ENCODE measurements at places on chromosomes 12 and 14. TPM values are rescaled to one million over a fixed set of nuclear protein-coding genes. Genes with fewer than 3 reads are reported as not detected.
A peak's percentile ranks its signal among the peaks of the same experiment; 100 is the strongest.

The ENDOU gene
- total RNA-seq: not detected

The PPP4R4 gene
- 3.3 TPM for total RNA-seq

The GALNT8 gene
- total RNA-seq: 1.8 TPM

The SLCO1B1 gene
- total RNA-seq: not detected

The SIX4 gene
- 0.96 TPM for total RNA-seq

The RERG gene
- total RNA-seq: not detected

The TAS2R31 gene
- 1.9 TPM for total RNA-seq

The TMEM119 gene
- total RNA-seq: 1.0 TPM

GRCh38 chr12:11958221-11959091, 112.3 kb upstream of the BCL2L14 start:
- peak; percentile 74 for DNase-seq

GRCh38 chr12:14264778-14265177, 100.7 kb upstream of the ATF7IP start:
- DNase-seq: no peak

DNA sequence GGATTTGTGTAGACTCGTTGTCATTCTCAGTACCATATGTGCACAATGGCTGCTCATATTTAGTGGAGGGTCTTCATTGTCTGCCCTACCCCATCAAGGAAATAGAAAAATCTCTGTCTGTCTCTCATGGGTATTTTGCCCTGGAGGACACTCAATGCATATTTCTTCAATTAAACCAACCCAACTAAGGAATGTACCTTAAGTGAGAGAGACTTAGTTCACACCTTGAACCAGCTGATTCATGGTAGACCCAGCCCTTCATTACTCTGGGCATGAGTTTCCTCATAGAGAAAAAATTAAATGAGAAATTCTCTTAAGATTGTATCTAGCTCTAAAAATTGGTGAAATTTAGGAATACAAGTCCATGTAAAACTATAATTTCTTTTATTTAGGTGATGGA, 107.1 kb upstream of the PLEKHG7 start:
- no peak for DNase-seq

GRCh38 chr12:41073633-41074472, 114.3 kb upstream of the PDZRN4 start:
- DNase-seq: no peak

GRCh38 chr14:30450631-30451545, 108.1 kb upstream of the G2E3 start:
- DNase-seq: no peak

- DNase-seq: no peak
Observed at GRCh38 chr12:99859126-99859525, 125.6 kb downstream of the ANKS1B start.

GRCh38 chr12:92467886-92468285, 234.9 kb upstream of the PLEKHG7 start:
- DNase-seq: no peak

- peak; percentile 19 for DNase-seq
Observed at GRCh38 chr12:3432176-3432742, 58.7 kb upstream of the PRMT8 start.

DNA sequence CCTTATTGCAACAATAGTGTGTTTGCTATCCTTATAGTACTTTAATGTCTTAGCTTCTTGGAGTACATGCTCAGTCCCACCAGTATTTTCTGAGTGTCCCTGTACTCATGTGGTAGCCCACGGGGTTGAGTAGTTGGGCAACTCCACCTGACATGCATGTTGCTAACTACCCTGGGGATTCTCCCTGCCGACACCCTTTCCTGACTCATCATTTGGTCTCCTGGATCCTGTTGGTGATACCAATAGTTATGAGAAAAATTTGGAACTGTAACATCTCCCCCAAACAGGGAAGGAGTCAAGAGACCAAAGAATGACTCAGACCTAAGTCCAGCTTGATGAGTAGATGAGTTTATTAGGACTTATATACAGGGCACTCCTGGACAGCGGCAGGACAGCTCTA, 101.6 kb downstream of the BRMS1L start:
- DNase-seq: no peak

- no peak for DNase-seq
Observed at GRCh38 chr12:71981149-71981548, 42.5 kb downstream of the TPH2 start.

DNA sequence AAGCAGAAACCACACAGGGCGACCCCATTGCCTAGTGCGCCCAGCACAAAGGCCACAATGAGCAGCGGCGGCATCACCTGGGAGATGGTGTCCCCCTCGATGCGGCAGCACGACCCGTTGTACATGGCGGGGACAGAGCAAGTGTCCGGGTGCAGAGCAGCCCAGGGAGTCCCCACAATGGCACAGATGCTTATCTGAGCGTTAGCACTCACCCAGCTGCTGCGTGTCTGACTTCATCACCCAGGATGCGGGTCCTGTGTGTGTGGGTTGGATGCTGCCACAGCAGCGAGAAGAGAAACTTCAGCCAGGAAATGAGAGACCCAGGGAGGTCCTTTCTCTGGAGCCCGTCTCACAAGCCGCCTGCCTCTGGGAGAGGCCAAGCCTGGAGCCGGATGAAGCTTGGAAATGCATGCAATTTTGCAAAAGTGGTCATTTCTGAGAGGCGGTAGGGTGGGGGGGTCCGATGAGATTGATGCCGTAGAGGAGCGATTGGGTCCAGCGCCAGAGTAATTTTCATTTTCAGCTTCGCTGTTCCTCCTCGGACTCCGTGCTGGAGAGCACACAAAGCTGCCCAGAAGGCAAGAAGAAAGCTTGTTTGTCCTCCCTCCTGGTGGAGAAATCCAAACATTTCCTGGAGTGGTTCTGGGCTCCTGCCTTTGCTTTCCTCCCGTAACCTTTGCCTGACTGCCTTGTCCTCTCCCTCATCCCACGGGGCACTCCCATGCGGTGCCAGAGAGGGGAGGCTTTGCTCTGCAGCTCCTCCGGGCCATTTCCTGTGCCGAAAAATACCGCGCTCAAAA, at the start of gene HCAR1:
TSS of gene HCAR1 (minus strand) at position 630 of the 800 bp plus-strand sequence. CDS start at position 125, 505 bp downstream.
- DNase-seq: peak; percentile 82

DNA sequence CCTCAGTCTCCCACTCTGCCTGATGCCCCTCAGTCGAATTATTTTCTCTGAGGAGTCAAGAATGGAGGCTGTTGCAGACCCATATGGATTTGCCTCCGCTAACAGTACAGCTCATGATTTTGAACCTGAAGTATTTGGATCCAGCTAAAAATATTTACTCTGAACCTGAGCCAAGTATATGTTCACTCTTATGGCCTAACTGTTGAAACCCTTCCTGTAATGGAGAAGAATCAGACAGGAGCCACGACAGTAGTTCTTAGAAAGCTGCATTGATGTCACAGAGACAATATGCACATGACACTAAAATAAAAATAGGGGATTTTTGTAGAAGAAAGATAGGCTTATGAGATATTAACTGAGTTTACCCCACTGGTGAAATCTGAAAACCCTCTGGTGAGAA, 1128.3 kb upstream of the FLRT2 start:
- no peak for DNase-seq

- no peak for DNase-seq
Observed at GRCh38 chr12:41277100-41277945, 89.2 kb downstream of the PDZRN4 start.

- no peak for DNase-seq
Observed at GRCh38 chr14:102941419-102942011, 19.1 kb downstream of the AMN start.

DNA sequence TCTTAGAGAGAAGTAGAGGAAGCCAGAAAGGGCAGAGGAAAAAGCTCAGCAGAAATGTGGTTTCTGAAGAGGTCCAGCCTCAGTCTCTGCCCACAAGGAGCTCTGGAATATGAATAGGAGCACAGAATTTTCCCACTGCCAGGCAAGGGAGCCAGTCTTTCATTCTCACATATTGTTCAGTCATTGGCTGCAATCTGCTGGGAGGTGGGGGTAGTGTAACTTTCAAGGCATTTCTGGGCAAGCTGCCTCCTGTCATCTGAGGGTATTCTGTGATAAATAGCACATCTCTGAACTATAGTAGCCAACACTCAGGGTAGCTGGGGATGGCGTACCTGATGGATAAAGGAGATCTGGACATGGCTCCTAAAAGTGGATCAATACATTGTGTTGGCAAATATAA, 127.2 kb downstream of the LRRK2 start:
- no peak for DNase-seq

GRCh38 chr12:96878704-96879103, 28.4 kb upstream of the NEDD1 start:
- no peak for DNase-seq

GRCh38 chr12:63498239-63498638, 170.1 kb downstream of the DPY19L2 start:
- no peak for DNase-seq

DNA sequence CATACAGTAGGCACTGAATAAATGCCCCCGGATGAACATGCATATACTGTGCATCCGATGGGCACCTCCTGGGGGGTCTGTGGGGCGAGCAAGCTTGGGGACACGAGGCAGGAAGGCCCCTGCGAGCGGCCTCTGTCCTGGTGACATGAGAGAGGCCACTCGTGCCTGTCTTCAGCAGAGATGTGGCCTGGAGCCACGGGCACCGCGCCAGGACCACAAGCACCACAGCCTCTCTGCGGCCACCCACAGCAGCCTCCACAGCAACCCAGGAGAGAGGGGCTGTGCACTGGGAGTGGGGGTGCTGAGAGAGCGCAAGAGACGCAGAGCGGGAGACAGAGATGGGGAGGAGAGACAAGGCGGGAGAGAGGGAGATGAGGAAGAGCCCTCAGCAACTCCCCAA, 118.5 kb downstream of the RFLNA start:
- no peak for DNase-seq

DNA sequence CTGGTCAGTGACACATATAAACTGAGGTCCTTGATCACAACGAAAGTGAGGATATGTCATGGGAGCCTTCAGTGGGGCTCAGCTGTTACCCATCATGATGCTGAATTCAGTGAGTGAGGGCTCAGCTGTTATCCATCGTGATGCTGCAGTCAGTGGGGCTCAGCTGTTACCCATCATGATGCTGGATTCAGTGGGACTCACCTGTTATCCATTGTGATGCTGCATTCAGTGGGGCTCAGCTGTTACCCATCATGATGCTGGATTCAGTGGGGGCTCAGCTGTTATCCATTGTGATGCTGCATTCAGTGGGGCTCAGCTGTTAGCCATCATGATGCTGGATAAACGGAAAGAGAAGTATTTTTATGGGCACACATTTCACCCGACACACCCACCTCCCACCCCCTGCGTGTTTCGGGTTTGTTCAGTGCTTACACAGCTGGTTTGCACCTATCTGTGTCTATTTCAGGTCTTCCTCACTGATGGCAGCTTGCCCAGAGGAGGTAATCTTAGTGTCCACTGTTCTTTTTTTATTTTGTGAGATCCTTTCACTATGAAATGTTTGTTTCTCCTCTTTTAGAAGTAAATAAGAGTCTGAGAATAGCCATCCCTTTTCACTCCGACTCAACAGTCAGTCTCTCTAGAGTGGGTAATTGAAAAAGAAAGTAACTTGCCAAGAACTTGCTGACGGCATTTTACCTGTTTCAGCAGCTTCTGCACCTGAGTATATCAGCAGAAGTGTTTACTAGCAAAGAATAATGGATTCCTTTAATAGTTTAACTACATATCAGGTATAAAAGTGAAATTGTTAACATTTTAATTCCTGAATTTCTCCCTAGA, 183.0 kb downstream of the ERC1 start:
- DNase-seq: no peak

DNA sequence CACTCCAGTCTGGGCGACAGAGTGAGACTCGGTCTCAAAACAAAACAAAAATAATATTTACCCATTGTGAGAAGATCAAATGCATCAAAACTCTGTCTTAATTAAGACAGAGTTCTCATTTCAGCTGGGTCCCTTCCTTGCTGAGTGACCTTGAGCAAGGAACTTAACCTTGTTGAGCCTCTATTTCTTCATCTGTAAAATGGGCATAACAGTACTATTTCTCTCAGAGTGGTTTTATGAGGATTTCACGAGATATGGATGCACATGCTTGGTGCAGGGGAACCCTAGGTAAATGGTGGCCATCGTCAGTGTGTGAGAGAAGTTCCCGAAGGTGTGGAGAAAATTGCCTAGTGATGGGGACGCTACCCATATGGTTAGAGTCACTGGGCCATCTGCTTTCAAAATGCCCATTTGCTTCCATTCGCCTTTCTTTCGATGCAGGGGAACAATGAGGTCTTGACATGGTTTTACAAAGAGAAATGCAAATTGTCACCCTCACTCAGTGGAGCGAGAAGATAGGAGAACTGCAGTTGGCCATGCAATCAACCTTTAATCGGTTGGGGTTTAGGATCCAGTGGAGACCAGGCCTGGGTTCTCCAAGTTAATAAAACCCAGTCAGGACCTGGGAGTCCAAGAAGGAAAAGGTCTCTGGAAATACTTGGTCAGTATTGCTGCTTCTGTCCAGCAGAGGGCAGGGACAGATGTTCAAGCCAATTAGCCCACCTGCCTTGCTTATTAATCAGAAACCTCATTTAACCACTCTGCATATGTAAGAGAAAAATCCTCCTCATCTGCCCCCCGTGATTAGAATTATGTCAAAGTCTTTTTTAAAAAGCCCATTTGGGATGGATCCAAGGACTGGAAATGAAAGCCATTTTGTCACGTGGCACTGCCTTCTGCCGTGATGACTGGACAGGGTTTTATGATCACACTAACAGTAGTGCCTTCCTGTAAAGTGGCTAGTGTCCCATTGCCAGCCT, 37.2 kb downstream of the CFAP251 start:
- no peak for DNase-seq

DNA sequence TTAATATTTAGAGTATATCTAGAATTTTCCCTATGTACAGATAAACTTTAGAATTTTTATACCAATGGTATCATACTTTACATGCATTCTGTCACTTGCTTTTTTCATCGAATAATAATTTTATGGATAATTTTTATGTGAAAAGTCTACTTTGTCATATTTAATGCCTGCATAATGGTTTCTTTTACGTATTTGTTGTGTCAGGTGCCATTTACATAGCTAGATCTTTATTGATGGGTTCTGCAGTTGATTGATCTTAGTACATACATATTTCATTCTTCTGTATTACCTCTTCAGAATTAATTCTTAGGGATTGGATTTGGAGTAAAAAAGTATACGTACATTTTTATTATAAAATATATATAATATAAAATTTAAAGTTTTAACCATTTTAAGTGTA, 77.7 kb upstream of the NEDD1 start:
- no peak for DNase-seq

- DNase-seq: no peak
Observed at GRCh38 chr14:87001333-87001732, 991.6 kb downstream of the GALC start.

DNA sequence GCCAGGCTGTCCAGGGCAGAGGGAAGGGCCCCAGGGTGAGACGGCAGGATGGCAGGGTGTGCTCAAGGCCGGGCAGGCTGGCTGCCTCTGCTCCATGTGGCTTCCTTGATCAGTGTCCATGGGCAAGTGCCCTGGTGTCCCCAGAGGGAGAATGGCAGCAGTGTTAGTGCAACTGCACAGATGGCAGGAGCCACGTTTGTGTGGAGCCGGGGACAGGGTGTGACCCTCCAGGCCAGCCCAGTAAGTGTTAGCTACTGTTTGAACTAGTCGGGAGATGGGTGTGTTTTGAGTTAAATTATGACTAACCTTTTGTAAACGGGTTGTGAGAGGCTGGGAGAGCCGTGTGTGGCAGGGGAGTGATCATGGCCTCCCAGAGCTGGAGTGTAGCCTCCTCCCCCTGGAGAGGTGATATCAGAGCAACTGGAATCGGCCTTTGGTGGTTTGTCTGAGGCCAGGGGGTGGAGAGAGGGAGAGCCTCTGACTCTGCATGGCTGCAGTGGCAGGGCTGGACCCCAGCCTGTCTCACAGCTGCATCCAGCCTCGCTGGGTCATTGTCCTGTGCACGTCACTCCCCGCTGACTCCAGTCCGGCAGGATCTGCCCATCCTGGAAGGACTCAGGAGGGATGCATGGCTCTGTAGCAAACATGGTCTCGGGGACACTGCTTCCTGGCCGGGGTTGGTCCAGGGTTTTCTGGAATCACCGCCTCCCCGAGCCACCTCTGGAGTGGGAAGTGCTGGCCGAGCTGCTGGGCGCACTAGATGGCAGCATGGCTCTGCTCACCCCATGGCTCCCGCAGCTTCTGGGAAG, 27.8 kb downstream of the AACS start:
- no peak for DNase-seq

All from activated CD4-positive, alpha-beta memory T cell treated with anti-CD3 and anti-CD28 coated beads, Interleukin-2, amount 10 ng/mL, durations not matched to agents 7 days and 5 days (primary cell).